Activated T-helper 2 cell treated with anti-CD3 and anti-CD28 coated beads, Interferon-gamma antibody, Interleukin-2, Interleukin-4, amounts not matched to agents 10 μg/mL and 5 μg/mL and 100 μg/mL, durations not matched to agents 14 hours and 24 hours and 36 hours (primary cell): ENCODE measurements at places on chromosomes 2 and 18. TPM values are rescaled to one million over a fixed set of nuclear protein-coding genes. Genes with fewer than 3 reads are reported as not detected.

DNA sequence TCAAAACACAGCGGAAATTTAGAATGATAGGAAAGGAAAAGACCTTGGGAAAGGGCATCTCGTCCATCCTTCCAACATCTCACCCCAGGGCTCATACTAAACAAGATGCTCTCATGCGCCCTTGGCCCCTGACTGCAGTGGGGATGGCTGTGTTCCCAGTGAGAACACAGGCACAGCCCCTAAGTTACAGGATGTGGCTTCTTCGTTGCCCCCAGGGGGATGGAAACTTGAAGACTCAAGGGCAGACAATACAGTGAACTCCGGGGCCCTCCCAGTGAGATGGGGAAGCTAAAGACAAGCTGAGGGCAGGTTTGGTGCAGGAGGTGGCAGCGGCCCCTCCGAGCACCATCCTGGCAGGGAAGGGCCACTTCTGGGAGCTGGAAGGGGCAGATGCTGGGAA, 139.7 kb downstream of the INO80D start:
- no peaks in the 10 kb centered on the region for H3K36me3 ChIP-seq
- DNase-seq, result no peak
- no peak overlapping the region for H3K4me3 ChIP-seq
- peaks cover 16% of the 10 kb centered on the region for H3K27me3 ChIP-seq

DNA sequence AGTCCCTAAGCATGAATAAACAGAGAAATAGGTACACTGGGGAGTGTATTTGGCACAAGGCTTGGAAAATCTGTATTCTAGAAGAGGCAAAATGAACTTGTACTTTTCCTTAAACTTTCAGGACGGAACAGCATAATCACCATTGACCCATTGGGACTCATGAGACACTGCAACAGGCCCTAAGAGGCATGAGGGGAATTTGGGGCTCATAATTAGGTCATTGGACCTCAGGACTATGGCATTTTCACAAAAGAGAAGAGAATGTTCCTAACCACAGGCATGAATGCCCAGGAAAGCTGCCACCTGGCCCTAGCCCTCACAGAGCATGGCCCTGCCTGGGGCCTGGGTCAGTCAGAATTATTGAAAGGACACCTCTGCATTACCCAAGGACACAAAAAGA, 67.9 kb upstream of the PIK3C3 start:
- no peak overlapping the region for H3K27ac ChIP-seq
- no peak overlapping the region for H3K4me3 ChIP-seq
- no peak for DNase-seq

GRCh38 chr2:224101820-224102630, 62.9 kb upstream of the SERPINE2 start:
- no peak for DNase-seq
- H3K4me1 ChIP-seq, result no peaks in the 10 kb centered on the region
- peaks cover 4% of the 10 kb centered on the region for H3K27me3 ChIP-seq
- no peaks in the 10 kb centered on the region for H3K36me3 ChIP-seq

GRCh38 chr2:59342166-59342565, 1101.0 kb upstream of the FANCL start:
- no peak overlapping the region for H3K4me3 ChIP-seq
- H3K36me3 ChIP-seq, result no peaks in the 10 kb centered on the region
- no peak for DNase-seq
- no peaks in the 10 kb centered on the region for H3K27me3 ChIP-seq
- H3K27ac ChIP-seq, result no peak overlapping the region

- H3K27me3 ChIP-seq, result no peaks in the 10 kb centered on the region
- DNase-seq, result no peak
- no peak overlapping the region for H3K4me3 ChIP-seq
- H3K27ac ChIP-seq, result no peak overlapping the region
- H3K36me3 ChIP-seq, result no peaks in the 10 kb centered on the region
Measured at GRCh38 chr18:53442415-53442783, 782.1 kb downstream of the MBD2 start.

DNA sequence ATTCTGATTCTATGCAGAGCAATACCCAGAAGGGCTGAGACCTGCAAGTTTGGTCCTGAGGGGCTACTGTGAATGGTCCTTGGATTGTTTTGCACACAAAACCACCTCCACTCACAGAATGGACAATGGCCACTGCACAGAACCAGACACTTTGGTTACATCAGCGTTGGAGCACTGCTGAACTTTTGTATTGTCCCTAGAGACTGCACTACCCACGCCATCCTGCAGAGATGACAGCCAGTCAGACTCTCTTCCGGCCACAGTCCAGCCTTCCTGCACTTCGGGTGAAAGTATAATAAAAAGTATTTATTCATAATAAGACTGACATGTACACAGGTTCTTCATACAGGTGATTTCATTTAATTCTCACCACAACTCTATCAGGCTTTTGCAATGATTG, 35.7 kb downstream of the CELF4 start:
- peaks cover 23% of the 10 kb centered on the region for H3K27me3 ChIP-seq
- no peak overlapping the region for H3K27ac ChIP-seq
- peaks cover 1% of the 10 kb centered on the region for H3K4me1 ChIP-seq
- DNase-seq, result no peak
- no peaks in the 10 kb centered on the region for H3K36me3 ChIP-seq

DNA sequence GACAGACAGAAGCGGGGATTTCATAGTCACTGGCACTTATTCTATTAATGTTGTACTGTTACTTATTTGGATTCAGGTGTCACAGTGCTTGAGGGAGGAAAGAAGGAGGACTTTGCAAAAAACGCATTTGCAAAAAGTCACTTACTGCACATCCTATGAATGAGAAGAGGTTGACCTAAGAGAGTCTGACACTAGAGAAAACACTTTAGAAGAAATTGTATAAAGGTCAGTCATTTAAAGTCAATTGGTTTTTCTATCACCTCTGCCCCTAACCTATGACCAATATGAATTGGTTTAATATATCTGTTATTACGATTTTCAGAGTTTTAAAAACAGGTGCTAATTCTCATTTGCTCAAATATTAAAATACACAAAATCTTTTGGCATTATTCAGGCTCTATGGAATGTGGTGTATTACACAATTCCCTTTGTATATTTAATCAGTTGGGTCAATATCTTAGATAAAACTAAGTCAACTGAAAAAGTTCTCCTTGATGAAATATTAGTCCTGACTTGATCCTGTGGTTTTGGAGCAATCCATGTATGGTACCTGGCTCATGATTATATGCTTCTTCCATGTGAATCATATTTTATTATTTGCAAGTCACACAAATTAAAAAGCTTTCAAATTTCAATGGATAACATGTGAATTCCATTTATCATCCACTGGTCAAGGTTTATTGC, 157.4 kb downstream of the CDH2 start:
- no peak overlapping the region for H3K4me3 ChIP-seq
- no peaks in the 10 kb centered on the region for H3K27me3 ChIP-seq
- DNase-seq, result no peak
- no peaks in the 10 kb centered on the region for H3K4me1 ChIP-seq
- H3K36me3 ChIP-seq, result no peaks in the 10 kb centered on the region

DNA sequence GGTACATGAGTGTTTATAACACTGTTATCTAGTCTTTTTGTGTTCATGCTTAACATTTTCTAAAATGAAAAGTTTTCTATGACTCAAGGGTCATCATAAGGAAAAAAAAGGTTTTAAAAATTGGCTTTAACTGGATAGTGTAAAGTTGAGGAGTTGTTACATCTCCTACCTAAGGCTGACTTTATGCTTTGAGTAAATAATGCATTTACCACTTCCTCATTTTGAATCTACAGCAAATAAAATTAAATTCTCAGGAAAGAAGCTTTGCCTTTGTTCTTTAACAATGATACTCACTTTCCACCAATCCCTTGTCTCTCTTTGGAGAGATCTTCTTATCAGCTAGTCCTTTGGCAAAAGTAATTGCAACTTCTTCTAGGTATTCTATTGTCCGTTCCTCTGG, 29.7 kb downstream of the HADHA start:
- no peak overlapping the region for H3K27ac ChIP-seq
- peaks cover under 1% of the 10 kb centered on the region for H3K4me1 ChIP-seq
- H3K36me3 ChIP-seq, result peaks cover 79% of the 10 kb centered on the region
- H3K4me3 ChIP-seq, result no peak overlapping the region

DNA sequence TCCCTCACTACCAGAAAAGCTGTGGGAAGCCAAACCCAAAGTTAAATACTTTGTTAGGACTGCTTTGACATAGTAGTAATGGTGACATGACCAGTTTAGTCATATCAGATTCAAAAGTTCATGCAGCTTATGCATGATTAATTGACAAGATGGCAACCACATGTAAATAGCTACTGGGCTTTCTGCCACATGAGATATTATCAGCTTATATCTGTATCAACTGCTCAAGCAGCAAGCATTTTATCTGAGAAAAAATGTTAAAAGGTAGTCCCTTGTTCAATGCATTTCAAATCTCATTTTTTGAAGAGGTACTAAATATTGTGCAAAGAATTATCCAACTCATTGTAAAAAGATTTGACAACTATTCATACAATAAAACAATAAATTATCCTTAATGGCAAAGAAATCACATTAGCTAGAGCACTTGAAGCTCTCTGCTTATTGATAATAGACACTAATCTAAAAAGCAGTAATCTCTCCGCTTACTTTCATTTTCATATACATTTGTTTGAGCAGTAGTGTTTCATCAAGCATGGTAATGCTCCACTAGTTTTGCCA, 993.6 kb upstream of the NXPH2 start:
- H3K36me3 ChIP-seq, result no peaks in the 10 kb centered on the region
- H3K4me1 ChIP-seq, result no peaks in the 10 kb centered on the region
- H3K27me3 ChIP-seq, result no peaks in the 10 kb centered on the region

GRCh38 chr2:128287780-128288735, 30.6 kb downstream of the HS6ST1 start:
- no peak overlapping the region for H3K4me3 ChIP-seq
- H3K4me1 ChIP-seq, result no peaks in the 10 kb centered on the region
- no peak overlapping the region for H3K27ac ChIP-seq

The NAB1 gene
- 30.9 and 32.9 TPM in 2 replicates for total RNA-seq

The SPEG gene
- total RNA-seq, result not detected in 2 replicates

The MEP1B gene
- total RNA-seq, result 0.21 TPM in 1 of 2 replicates, not detected in the other
